ENCODE measurements at places on chromosomes 6 and 20. TPM values are rescaled to one million over a fixed set of nuclear protein-coding genes. Genes with fewer than 3 reads are reported as not detected.

DNA sequence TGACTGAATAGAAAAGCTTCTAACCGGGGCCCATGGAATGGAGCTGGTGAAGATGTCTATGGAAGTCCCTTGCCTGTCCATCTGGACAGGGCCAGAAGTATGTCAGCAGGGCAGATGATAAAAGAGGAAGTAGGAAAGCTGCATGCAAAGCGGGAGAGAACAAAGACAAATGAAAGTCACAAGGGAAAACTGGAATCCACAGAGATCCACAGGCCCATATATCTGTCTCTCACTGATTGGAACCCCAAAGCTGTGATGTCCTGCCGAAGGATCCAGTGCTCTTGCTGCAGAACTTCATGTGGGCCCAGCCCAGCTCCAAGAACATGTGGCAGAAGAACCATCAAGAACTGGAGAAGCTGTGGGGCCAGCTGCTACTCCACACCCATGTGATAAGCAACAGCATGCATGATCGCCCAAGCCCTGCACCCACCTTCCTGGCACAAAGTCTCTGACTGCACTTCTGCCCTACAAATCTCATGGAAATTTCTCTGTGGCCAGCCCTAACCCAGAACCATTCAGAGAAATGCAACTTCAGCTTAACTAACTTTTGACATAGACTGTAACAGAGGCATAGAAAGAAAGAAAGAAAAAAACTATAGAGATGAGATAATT lies 716.0 kb downstream of the KIF16B start:
- DNase-seq = no peak

- no peak for DNase-seq
Measured at GRCh38 chr6:90080876-90081481, 186.7 kb downstream of the GJA10 start.

GRCh38 chr6:11094411-11094851 lies 797 bp downstream of the SMIM13 start:
- DNase-seq = no peak

DNA sequence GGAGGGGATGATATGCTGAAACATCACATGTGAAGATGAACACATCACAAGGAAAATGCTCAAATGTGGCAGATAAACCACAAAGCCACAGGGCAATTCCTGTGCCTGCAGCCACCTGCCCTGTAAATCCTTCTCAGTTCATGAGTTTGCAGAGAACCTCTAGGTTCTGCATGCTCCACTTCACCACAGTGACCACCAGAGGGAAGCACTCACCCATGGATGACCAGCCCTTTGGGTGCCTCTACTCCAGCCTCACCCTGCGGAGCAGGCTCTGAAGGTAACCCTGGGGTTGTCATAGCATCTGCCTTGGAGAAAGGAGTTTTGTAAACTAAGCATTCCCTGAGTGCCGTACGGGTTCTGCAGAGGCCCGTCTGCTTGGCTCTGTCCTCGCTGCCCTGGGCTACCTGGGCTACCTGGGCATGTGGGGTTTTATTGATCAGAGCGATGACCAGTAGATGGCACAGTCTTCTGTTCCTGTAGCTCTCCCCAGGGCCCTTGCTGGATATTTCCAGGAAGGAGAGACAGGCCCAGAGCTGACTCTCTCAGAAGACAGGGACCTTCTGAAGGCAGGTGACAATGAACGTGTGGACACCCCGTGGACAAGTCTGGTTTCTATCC lies 31.7 kb upstream of the CST1 start:
- no peak for DNase-seq

- no peak for DNase-seq
Measured at GRCh38 chr6:73409395-73409794, 14.8 kb downstream of the DDX43 start.

- DNase-seq = no peak
Measured at GRCh38 chr6:152993431-152993830, 9.1 kb downstream of the MTRF1L start.

The HDGFL1 gene
- not detected for total RNA-seq

- no peak for DNase-seq
Measured at GRCh38 chr20:10714236-10714975, 40.6 kb upstream of the JAG1 start.

The SIRPD gene
- not detected for total RNA-seq

GRCh38 chr20:46430921-46431712 lies 24.7 kb upstream of the ELMO2 start:
- DNase-seq = no peak

The HIVEP1 gene
- 11.0 TPM for total RNA-seq

DNA sequence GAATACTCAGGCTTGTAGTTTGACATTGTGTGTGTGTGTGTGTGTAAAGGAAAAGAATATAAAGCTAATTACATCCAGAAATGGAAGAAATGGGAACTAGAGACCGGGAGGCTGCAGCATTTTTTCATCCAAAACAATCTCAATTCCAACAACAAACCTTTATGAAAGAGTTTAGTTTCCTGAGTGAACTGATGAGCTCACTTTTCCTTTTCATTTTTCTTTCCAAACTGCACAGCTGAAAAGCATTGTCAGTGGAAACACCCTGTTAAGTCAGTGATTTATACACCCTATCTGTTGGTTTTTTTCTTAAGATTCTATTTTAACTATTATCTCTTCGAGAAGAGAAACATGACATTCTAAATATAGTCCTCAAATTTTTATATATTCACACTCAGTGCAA lies 130.9 kb downstream of the RFPL4B start:
- no peak for DNase-seq

DNA sequence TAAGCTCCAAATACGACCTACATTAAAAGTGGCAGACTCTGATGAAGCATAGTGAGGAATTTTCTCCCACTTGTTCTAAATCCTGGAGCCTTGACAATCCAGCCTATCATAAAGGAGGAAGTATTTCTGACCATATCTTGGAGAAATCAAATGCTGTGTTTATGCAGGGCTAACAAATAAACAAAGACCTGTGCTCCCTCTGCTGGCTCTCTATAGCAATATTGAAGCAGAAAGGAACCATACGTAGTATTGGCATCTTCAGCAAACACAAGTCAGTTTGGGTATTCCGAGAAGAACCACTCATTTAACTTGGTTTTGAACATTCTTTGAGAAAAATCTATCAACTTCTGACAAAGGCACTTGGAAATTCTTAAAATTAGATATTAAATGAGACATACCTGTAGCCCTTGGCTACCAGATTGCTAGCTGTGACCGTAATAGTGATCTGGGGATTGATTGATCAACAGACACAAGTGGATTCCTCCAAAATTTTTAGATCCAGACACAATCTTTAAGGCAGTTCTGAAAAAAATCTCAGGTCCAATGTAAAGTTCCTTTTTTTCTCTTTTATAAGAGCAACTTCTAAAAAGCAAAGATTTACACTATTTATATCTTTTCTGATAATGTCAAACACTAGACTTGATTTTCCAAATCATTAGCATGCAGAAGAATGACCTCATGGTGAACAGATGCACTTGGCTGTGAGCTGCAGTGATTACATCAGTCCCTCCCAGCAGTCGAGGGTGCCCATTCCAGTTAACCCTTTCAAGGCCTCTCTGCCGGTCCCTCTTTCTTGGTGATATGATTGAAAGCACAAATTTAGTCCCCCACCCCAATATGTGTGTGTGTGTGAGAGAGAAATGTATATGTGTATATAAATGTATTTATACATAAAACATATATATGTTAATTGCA lies 40.2 kb downstream of the INSM1 start:
- no peak for DNase-seq

- DNase-seq = no peak
Measured at GRCh38 chr20:18857640-18858039, 44.1 kb downstream of the SCP2D1 start.
